NCI-H1048 (cell line): ENCODE measurements at places on chromosomes 1 and 21.

GRCh38 chr1:230570724-230571360 is 71.4 kb upstream of the COG2 start:
- no peak for DNase-seq

DNA sequence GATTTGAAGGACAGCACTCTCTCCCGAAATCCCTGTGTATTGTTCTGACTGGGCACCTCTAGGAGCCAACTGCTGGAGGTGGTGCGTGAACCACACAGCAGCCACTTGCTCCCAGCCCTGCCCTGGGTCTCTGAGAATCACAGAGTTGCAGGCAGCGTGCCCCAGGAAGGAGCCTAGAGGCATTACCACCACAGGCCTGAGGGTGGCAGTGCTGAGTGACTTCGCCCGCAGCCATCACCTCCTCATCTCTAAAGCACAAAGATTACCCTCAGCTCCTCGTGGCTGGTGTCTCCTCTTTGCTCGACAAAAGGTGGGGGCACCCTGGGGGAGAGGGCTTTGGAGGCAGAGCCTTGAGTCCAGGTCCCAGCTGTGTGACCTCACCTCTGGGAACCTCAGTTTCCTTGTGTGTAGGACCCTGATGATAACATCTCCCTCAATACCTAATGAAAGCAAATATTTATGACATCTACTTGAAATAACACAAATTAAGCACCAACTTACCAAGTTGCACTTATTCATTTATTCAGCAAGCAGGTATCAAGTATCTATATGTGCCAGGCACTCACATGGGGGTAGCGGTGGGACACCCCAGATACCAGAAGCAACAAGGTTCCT is 86.3 kb downstream of the VWA5B1 start:
- no peak for DNase-seq

DNA sequence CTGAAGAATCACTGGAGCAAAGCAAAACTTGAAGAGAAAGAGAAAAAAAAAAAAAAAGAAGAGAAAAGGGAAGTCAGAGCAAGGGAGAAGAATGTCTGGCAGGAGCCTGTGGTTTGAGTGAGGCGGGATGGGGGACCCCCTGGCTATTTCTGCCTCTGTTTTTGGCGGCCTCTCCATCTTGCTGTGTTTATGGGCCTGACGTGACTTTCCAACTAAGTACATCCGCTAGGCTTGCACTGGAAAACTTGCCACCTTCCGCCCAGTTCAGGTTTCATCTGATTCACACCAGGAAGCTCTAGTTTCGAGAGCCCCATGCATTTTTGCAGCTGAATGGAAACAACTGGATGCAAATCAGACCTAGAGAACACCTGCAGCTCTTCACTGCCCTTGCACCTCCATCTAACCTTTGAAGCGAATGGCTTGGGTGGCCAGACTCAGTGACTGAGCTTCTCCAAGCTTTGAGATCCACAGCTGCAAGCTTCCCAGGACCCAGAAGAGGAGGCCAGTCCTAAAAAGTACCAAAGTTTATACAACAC is 28.0 kb downstream of the TBX15 start:
- no peak for DNase-seq

DNA sequence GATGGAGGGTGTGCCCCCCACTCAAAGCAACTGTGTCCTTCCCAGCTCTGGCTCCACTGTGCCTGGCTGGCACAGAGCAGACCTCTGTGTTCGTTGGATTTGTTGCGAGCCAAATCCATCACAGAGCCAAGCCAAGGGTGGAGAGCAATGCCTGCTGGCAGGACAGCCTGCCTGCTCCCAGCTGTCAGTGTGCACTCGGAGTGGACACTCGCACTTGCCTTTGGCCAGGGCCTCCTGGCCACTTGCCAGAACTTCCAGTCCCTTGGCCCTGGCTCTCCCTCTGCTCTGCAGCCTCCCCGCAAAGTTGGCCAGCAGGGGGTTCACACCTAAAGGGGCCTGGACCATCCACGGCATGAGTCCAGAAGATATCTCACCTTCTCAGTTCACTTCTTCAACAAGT is 16.4 kb downstream of the HEYL start:
- DNase-seq: no peak
